ENCODE measurements at places on chromosomes 7 and 10.

DNA sequence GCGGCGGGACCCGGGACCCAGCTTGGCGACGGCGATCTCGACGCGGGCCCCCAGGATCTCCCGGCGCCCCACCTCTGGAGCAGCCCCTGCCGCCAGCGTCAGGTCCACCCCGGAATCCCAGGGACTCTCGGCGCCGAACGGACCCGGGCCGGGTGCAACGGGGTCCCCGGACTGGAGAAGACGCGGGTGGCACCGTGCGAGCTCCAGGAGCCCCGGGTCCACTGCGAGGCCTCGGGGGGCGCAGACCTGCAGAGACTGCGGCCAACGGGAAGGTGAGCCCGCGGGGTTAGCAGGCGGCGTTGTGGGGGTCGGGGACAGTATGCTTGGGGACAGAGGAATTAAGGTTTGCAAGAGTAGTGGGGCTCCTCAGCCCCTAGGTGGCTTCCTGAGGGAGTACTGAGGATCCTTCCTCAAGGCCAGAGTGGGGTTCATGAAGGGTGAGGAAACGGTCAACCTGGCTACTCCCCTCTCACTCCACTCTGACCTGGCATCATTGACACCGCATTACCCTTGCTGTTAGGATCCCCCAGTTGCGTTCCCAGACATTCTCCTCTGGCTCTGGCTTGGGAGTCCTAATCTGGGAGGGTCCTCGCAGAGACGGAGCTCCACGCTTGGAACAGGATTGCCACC, 353 bp downstream of the EPHB6 start:
- DNase-seq = no peak

GRCh38 chr10:59362959-59363381, 621 bp upstream of the FAM13C start:
- no peak for DNase-seq

DNA sequence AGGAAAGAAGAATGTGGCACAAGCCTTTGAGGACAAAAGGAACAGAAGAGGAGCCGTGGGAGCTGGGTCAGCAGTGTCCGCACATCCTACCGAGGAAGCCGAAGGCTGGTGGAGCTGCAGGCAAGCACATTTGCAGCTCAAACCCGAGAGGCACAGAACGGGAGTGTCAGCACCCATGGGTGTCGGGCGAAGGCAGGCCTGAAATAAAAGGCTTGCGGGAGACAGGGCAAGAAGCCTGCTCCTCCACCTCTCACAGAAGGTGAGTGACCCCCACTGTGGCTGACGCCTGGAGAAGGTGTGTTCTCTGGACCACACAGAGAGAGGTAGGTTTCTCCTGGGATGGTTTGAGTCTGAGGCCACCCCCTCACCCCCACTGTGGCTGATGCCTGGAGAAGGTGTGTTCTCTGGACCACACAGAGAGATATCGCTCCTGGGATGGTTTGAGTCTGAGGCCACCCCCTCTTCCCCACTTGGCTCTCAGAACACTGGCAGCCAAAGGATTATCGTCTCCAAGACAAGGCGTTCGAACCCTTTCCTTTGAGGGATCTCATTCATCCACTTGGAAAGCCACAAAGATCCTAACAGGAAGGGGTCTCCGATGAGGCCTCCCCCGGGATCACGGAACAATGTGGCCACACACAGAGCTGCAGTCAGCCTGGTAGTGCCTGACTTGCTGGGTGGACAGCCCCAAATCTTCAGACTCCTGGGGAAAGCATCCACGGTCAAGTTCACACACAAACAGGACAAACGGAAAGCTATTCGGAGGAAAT, 21.6 kb upstream of the GTPBP4 start:
- no peak for DNase-seq

DNA sequence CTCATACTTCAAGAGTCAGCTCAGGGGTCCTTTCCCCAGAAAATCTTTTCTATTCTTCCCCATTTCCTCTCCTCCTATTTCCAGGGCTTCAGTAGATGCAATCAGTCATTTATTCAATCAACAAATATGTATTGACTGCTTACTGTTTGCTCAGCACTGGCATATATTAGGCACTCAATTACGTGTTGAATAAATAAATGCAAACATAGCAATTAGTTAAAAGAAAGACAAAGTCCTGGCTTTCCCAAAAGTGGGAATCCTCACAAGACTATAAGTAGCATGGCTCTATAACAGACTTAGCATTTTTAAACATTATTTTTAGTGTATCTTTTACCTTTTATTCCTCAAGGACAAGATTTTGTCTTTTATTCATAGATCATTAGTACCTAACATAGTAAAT, 111.6 kb downstream of the CHCHD3 start:
- no peak for DNase-seq

- DNase-seq = no peak
Observed at GRCh38 chr7:30828591-30828990, 57.4 kb downstream of the MINDY4 start.

DNA sequence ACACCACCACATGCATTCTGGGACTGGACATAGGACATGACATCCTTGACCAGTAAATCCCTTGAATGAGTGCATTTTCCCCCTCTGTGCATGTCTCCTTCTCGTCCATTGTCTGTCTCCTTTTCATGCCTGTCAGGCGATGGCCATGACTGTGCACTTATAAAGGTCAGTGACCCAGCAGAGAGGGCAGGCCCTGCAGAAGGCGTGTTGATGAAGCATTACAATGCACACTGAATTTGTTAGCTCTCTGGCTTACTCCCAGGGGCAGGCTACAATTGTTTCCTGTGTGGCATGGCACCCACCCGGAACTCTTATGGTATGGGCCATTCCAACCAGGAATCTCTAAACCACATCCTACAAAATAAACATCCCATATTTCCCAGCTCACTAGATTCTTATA, 71.1 kb downstream of the SAMD9 start:
- no peak for DNase-seq

DNA sequence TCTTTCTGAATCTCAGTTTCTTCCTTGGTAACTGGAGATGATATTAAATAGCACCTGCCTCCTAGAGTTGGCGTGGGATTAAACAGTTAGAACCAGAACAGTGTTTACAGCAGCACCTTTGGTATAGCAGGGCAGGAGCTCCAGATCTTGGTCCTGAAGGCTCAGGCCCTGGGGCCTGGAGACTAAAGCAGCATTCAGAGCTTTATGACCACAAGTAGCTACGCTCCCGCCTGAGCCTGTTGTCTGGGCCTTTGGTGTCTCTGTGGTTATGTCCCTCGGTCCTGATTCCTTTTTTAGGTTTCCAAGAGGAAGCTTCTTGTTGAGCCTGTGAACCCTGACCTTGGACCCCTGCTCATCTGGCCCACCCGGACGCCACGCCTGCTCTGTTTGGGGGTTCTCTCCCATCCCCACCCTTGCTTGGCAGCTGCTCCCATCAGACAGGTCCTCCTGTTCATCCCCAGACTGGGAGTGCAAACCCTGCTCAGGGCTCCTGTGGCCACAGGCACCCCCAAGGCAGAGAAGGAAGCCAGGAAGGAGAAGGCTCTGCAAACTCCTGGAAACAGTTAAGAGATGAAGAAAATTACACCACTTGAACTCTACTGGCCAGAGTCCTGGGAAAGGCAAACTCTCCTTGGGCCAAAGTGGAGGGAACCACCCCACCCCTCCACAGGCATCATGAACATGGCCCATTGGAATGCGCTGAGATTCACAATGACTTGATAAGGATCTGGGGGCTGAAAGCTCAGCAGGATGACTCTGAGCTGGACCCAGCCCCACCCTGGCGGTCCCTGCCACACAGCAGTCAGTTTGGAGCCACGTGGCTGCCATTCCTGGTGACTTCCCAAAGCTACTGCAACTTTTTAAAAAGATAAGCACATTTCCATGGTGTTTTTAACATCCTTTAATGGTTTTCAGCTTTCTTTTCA, 50.1 kb upstream of the TMEM72 start:
- no peak for DNase-seq

GRCh38 chr7:74514131-74514591, 60.5 kb downstream of the GTF2IRD1 start:
- DNase-seq = no peak

- DNase-seq = no peak
Observed at GRCh38 chr7:115600207-115600606, 430.4 kb downstream of the TFEC start.

- DNase-seq = no peak
Observed at GRCh38 chr10:83469728-83470331, 669.5 kb upstream of the GHITM start.
